Stimulated activated CD8-positive, alpha-beta memory T cell treated with anti-CD3 and anti-CD28 coated beads, Interleukin-12 subunit alpha, Interleukin-12 subunit beta, amount 100 ng/mL, for 4 hours (primary cell): ENCODE measurements at places on chromosomes 3 and 15.

GRCh38 chr3:131812433-131812832 is 222.4 kb downstream of the CPNE4 start:
- DNase-seq: no peak

DNA sequence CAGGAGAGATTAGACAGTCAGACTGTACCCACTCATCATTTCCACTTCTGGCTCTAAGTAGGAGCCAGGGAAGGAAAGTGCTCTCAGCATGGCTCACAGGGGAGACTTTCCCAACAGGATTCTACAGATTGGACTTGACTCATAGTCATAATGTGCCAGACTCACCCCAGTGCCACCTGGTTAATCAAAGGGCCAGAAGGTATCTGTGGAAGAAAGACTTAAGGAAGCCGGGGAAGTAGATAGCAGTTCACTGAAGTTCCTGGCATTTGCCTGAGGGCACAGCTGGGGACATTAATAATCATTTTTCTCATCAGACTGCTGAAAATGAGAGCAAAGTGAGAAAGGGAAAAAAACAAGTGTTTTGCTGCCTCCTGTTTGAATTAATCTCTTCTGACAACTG is 717.5 kb downstream of the TUSC7 start:
- no peak for DNase-seq

- no peak for DNase-seq
Observed at GRCh38 chr3:133747373-133747772, 1.2 kb downstream of the TF start.

DNA sequence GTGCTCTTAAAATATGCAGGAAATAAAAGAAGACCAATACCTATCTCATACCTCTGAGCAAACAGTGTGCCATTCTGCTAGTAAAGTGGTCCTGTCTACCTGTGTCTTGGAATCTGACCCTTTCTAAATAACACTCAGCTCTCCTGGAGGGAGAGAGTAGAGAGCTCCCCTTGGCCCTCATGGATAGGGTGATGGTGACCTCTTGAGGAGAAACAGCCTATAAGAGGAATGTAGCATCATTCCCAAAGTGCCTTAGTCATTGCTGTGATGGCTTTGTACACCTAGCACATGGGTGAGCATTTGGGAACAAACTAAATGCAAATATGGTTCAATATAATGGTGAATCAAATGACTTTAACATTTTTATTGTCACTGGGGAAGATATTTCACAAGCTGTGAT is 10.0 kb downstream of the SNTN start:
- DNase-seq: no peak

DNA sequence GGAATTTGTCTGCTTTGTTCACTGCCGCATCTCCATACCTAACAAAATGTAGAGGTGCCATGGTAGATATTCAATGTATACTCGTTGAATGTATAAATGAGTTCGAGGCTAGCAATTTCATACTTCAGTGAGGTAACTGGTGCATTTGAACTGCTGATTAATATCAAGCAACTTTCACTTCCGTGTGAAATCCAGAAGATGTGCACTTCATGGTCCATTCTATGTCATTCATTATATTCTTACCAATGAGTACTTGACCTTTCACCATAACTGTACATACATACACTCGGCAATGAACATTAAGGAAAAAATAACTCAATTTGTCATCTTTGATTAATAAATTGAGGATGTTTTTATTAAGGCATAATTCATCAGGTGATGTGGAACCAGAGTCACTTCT is 598.5 kb downstream of the ZNF385D start:
- DNase-seq: no peak

DNA sequence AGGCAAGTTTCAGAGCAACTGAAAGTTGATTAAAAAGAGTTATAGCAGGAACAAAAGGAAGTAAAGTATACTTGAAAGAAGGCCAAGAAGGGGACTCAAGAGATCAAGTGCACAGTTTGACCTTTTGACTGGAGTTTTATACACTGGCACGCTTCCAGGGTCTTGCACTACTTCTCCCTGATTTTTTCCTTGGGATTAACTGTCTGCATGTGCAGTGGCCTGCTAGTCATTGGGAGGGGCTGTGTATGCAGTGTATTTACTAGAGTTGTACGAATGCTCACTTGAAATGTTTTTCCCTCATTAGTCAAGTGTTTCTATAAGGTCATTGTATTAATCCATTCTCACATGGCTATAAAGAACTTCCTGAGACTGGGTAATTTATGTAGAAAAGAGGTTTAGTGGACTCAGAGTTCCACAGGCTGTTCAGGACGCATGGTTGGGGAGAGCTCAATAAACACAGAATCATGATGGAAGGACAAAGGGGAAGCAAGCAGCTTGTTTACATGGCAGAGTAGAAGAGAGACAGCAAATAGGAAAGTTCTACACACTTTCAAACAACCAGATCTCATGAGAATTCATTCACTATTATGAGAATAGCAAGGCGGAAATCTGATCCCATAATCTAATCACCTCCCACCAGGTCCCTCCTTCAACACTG is 571.8 kb downstream of the ZPLD1 start:
- DNase-seq: no peak

DNA sequence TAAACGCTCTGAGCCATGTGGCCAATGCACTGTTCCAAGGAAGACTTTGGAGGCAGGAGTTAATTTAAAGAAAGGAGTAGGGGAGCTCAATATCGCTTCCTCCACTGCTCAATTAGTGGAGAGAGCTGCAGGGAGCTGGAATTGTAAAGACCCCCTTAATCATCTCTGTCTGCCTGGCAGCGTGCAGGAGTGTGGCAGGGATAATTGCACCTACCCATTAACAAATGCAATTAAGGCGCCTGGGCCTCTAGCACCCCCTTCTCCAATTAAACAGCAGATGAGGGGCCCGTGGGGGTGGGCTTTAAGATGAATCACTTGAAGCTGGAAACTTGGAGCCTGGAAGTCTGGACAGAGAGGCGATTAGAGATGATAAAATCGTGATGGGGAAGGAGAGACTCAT is 61.7 kb upstream of the GLCE start:
- no peak for DNase-seq

DNA sequence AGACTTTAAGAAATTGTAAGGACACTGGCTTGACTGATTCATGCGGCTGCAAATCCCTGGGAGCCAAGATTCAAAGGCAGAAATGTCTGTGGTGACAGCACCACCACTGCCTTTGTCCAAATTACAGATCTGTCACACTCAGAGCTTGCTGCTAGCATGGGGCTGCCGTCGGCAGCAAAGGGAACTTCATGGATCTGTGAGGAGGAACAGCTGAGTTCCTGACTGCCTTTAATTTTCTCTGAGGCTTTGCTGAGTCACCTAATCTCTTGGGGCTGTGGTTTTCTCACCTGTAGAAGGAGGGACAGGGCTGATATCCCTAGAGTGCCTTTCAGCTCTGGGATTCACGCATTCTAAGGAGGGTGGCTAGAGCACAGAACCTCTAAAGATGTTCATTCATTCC is 4.1 kb upstream of the PAK6 start:
- no peak for DNase-seq

- no peak for DNase-seq
Observed at GRCh38 chr3:171156401-171157010, 130.0 kb upstream of the SLC2A2 start.

- no peak for DNase-seq
Observed at GRCh38 chr15:55337160-55337559, 18.1 kb downstream of the PIGB start.

DNA sequence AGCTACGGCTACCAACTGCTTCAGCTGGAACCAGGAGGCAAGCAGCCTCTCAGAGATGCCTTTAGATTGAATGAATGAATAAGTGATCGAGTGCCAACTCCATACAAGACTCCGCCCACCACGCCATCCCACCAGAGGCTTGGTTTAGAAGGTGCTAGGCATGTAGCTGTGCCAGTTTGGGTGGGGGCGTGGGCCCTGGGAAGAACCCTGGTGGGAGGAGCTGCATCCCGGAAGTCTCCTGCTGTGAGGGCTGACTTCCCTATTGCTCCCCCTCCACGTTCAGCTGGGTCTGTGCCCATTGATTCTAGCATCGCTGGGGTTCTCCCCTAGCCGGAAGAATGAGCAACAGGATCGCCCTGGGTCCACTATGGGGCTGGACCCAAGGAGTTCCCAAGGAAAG is 20.9 kb downstream of the LINGO1 start:
- no peak for DNase-seq

DNA sequence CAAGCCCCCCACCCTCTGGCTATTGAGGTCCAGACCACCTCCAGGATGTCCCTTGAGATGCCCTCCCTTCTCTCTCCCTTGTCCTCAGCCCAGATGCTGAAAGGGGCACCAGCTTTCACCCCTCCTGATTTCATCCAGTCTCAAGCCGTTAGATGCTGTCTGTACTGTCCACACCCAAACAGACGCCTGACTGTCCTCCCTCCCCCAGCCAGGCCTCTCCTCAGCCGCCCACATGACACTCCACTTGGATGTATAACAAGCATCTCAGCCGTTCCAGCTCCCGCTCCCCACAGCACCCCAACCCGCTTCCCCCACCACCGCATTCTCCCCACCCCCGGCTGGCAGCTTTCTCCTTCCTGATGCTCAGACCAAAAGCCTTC is 25.0 kb upstream of the CYP11A1 start:
- DNase-seq: no peak

DNA sequence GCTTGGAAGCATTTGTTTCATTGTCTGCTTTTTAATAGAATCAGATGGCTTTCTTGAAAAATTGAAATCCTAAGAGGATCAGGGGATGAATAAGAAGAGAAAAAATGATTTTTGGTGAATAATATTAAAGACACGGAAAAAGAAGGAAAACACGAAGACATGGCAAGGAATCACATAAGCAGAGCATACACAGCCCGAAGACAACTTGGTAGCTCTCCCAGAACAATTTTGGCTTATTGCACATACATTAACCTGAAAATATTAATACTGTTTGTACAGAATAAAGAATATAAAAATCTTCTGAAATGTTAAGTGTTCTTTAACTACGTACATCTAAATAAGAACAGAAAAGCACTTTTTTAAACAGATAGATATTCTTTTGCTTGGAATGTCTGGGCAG is 150.0 kb downstream of the SHOX2 start:
- DNase-seq: no peak

- no peak for DNase-seq
Observed at GRCh38 chr3:151580591-151580990, 119.7 kb upstream of the IGSF10 start.

- no peak for DNase-seq
Observed at GRCh38 chr3:71709908-71710511, 15.2 kb downstream of the EIF4E3 start.

DNA sequence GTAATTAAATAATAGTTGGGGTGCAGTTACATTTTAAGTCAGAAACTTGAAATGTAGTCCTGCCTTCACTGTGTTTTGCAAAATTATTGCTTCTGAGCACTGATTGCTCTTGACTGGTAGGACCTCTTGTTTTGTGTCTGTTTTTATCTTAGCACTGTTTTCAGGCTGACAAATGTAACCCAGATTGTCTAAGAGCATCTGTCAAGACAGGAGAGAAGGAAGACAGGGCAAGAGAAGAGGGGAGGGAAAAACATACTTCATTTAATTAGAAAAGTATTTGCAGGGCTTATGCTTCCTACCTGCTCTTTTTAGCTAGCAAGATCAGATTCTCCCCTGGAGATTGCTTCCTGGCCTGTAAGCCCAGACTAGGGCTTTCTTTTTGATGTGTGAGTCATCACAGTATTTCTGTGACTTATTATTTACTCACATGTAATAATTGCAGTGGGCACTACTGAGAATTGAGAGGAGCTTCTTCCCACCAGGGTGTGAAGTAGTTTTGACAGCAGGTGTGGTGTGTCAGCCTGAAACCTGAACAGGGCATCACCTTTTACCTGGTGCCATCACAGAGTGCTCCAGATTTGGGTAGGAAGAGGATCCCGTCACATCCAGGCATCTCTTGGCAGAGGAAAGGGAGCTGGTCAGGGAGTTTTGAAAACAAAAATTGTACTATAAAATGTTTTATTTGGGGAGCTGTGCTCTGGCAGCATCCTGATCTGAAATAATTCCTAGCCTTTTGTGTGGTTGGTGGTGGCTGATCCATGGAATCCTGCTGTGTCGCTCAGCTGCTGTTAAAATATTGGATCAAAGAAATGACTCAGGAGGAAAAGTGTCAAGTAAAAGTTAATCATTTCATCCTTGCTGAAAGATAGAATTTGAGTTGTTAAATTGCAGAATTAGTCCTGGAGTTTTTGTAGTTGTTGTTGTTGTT is 98.2 kb downstream of the TMEM108 start:
- no peak for DNase-seq

GRCh38 chr3:139654637-139655365 is 23.0 kb downstream of the NMNAT3 start:
- no peak for DNase-seq

GRCh38 chr3:76552653-76553052 is 487.2 kb upstream of the ROBO2 start:
- no peak for DNase-seq

- no peak for DNase-seq
Observed at GRCh38 chr3:180138871-180139270, 102.1 kb upstream of the PEX5L start.

- DNase-seq: no peak
Observed at GRCh38 chr15:101492766-101493692, 3.5 kb upstream of the PCSK6 start.

GRCh38 chr3:65483480-65483879 is 555.2 kb downstream of the MAGI1 start:
- no peak for DNase-seq

- DNase-seq: no peak
Observed at GRCh38 chr3:107954845-107955244, 136.0 kb downstream of the CD47 start.

DNA sequence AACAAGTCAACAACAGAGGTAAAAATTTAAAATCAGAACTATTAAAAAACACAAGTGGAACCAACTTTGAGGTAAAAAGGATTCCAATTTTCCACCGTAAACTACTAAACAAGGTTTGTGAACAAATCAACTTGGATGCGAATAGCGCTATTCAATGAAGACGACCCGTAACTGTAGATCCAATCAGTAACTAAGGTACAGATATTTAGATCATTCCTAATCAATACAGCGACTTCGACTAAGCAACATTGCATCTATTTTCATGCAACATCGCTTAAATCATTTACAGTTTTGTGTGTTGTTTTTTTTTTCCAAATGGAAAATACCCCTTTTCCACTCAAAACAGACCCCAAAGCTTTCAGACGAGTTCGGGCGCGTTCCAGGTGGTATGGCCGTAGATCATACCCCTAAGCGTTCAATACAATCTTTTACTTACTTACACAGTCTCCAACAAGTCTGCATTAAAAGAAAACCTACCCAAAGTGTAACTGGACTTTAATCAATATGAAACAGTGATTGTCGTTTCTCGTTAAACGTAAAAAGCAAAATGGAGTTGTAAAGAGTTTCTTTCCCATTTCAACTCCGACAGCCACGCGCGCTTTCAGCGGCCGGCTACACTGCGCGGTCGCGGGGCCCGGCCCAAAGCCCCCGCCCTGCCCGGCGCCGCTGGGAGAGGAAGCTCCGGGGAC is 786 bp downstream of the RHOA start:
- DNase-seq: no peak
